ENCODE measurements at places on chromosomes 1 and 21.

DNA sequence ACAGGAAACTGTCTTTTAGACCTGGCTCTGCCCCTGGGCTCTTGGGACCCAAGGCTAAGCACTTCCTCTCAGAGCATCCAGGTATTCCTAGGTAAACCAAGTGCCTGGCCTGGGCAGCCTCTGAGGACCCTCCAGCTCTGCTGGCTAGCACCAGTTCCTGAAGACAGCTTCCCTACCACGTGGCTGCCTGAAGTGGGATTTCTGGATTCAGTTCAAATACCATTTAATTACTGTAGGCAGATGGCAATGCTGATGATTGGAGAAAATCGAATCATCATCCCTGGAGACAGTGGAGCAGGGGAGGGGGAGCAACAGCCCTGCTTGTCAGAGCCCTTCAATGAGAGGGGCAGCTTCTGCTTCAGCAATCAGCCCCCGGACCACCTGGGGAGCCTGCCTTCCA is 11.9 kb downstream of the KIF21B start:
- DNase-seq = no peak

- no peak for DNase-seq
Observed at GRCh38 chr1:245153552-245154428, 995 bp upstream of the KIF26B start.

GRCh38 chr1:232390590-232390989 is 239.3 kb downstream of the SIPA1L2 start:
- DNase-seq = no peak

DNA sequence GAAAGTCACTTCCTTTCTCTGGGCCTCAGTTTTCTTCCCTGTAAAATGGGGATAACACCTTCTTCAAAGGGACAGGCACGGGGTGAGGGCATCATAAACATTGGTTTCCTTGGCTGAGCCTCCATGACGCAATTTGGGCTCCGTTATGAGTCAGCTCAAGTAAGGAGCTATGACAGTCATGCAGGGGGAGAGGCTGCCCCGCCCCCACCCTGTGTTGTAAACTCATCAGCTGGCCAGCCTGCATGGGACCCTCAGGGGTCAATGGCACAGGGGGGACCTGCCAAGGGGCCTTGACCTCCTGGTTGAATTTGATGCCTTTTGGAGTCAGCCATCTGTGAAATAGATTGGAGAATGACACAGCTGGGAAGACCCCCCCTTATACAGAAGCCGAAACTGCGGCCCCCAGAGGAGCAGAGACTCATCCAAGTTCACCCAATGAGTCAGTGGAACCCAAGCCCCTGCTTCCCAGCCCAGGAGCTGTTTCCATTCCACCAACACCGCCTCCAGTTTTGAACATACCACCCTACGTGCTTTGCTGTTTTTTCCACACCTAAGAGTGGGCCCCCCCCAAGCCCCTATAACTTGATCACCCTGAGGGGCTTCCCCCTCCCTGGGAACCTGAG is 36.8 kb upstream of the RUNX3 start:
- DNase-seq = peak; percentile 75

GRCh38 chr21:43311301-43311817 is 115.6 kb downstream of the SIK1 start:
- DNase-seq = no peak

DNA sequence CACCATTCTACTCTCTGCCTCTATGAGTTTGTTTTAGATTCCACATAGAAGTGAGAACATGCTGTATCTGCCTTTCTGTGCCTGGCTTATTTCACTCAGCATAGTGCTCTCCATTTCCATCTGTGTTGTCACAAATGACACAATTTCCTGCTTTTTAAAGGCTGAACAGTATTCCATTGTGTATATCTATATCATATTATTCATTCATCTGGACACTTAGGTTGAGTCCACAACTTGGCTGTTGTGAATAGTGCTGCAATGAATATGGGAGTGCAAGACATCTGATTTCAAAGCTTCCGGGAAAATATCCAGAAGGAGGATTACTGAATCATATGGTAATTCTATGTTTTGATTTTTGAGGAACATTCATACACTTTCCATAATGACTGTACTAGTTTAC is 20.1 kb upstream of the DONSON start:
- DNase-seq = no peak

DNA sequence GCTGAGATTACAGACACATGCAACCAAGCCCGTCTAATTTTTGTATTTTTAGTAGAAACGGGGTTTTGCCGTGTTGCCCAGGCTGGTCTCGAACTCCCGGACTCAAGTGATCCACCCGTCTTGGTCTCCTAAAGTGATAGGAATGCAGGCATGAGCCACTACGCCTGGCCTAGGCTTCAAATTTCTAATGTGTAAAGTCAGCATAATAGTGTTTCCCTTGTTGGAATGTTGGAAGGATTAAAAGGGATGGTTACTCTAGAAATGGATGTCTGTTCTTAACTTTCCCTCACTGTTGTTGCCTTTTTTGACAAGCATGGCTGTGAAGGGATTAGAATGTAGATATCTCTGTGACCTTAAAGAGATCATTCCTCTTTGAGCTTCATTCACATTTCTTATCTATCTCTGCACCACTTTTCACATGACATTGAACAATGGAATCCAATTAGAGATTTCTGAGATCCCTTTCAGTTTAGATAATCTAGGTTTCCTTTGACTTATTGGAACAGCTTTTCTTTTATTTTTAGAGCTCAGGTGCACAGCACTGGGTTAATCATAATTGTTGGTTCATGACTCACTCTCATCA is 33.7 kb downstream of the NFASC start:
- DNase-seq = no peak

DNA sequence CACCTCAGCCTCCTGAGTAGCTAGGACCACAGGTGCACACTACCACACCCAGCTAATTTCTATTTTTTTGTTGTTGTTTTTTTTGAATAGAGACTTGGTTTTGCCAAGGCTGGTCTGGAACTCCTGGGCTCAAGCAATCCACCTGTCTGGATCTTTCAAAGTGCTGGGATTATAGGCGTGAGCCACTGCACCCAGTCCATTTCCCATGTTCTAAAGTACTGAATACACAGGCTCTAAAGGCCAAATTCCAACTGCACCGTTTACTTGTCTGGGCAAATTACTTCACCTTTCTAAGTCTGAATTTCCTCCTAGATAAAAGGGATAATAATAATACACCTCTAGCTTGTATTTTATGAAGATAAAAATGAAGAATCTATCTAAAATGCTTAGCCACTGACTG is 39.6 kb downstream of the FRRS1 start:
- no peak for DNase-seq

DNA sequence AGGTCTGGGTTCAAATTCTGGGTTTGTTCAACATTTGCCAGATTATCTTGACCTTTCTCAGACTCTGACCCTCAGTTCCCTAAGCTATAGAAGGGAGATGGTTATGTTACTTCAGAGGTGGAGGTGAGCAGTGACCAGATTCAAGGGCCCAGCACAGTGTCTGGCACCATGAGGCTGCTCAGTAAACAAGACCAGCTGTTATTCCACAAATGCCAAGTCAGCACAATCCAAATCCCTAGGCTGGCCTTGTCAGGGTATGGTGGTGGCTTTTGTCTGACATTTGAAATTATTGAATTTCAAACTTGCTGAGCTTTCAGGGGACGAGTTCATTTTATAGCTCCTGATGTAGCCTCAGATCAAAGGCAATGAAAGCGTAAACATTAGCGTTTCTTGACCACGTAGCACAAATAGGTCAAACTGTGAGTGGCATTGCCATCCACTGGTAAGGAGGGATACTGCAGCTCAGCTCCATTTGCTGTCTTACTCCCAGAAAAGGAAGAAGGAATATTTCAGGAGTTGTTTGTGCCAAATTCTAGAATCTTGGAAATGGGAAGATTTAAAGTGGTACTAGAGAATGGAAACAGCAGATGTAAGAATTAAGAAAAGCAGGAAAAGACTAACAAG is 94.3 kb upstream of the EDN2 start:
- DNase-seq = no peak

- no peak for DNase-seq
Observed at GRCh38 chr1:157199421-157199755, 61.2 kb upstream of the ETV3 start.

- DNase-seq = no peak
Observed at GRCh38 chr21:43352154-43352537, 74.8 kb downstream of the SIK1 start.

GRCh38 chr21:40936771-40937261 is 89.9 kb upstream of the DSCAM start:
- DNase-seq = no peak

DNA sequence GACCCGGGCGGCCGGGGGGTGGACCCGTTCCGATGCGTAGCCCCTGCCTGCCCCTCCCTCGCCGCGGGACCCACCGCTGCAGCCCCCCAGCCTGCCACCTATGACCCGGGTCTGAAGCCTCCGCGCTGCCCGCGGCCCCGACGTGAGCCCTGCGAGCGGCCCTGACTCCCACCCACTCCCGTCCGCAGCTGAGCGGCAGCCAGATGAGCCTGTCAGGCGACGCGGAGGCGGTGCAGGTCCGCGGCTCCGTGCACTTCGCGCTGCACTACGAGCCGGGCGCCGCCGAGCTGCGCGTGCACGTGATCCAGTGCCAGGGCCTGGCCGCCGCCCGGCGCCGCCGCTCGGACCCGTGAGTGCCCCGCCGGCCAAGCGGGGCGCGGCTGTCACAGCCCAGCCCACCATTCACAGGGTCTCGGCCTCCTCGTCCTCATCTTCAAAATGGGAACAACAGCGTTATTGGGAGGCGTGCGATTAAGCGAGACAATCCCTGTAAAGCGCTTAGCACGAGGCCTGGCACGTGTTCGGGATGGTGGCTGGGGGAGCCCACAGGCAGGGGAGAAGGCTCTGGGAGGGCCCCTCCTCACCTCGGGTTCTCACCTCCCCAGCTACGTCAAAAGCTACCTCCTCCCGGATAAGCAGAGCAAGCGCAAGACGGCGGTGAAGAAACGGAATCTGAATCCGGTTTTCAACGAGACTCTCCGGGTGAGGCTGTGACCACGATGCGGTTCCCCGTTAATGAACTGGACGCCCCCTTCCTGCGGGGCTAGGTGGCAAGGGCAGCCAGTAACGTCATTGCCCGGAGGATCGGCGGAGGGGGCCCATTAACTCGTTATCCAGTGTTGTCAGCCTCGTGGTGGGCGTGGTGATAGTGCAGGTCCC is 8.2 kb downstream of the SYTL1 start:
- DNase-seq = no peak

DNA sequence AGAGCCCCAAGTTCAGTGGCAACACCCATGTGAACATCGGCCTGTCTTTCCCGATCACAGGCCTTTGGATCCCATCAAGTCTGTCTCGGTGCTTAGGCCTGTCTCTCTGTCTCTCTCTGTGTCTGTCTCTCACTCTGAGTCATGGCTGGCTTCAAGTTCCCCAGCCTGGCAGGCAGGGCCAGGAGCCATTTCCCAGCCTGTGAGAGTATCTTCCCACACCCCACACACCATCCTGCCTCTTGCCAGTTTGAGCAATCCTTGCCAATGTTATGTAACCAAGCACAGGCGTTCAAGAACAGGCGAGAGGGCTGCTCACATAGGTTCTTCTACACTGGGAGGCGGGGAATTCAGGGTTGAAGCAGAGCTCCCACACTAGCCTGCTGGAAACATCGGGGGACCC is 70.0 kb upstream of the TMEM51 start:
- DNase-seq = no peak

GRCh38 chr1:247445526-247446356 is 12.2 kb downstream of the OR2B11 start:
- peak; percentile 53 for DNase-seq

GRCh38 chr1:47479664-47480063 is 41.8 kb downstream of the FOXD2 start:
- DNase-seq = no peak

DNA sequence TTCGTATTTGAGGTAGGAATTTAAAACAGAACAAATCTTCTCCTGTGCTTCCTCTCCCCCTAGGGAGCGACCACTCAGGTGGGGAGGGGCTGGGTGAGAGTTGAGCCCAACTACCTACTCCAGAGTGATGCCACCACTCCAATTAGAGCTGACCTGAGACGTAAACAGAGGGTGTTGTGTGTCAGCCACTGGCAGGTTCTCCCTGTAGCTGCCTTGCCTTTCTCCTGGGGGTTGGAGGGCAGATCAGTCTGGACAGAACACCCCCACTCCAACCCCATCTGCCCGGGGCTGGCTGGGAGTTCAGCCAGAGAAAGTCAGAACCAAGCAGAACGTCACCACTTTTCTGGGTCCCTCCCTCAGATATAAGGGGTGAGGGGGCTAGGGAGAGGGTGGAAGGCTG is 2.0 kb downstream of the HPDL start:
- DNase-seq = no peak

GRCh38 chr1:147611021-147611426 is 59.3 kb downstream of the ACP6 start:
- DNase-seq = no peak

DNA sequence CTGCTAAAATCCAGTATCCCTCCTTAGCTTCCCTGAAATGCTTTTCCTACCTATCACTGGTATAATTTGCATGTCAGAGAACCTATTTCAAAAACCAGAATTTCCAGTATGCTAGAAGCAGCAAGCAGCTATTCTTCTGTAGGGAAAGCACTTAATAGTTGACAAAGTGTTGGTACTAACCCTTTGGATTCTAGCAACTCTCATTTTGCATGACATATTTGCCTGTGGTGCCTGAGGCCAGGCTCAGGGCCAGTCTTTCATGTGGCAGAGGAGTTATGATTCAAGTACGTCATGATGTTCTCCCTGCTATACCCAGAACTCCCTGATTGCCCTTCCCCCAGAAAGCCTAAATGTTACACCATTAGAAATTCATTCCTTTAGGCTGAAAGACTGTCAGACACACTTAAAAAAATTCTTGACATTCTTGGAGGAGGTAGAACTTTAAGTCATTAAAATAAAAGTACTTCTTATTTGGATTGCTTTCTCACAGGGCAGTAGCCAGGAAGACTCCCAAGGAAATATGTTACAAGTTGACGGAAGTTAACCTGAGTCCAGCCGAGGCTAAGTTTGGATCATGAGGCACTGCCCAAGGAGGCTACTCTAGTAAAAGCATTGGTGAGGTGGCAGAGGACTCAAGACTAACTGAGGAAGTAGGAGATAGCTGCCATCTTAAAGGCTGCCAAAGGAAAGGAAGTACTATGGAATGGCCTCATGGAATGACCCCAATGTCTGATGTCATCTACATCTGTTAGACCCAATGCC is 298.4 kb upstream of the SPAG17 start:
- DNase-seq = no peak

- no peak for DNase-seq
Observed at GRCh38 chr1:234870020-234870981, 258.3 kb downstream of the TOMM20 start.

DNA sequence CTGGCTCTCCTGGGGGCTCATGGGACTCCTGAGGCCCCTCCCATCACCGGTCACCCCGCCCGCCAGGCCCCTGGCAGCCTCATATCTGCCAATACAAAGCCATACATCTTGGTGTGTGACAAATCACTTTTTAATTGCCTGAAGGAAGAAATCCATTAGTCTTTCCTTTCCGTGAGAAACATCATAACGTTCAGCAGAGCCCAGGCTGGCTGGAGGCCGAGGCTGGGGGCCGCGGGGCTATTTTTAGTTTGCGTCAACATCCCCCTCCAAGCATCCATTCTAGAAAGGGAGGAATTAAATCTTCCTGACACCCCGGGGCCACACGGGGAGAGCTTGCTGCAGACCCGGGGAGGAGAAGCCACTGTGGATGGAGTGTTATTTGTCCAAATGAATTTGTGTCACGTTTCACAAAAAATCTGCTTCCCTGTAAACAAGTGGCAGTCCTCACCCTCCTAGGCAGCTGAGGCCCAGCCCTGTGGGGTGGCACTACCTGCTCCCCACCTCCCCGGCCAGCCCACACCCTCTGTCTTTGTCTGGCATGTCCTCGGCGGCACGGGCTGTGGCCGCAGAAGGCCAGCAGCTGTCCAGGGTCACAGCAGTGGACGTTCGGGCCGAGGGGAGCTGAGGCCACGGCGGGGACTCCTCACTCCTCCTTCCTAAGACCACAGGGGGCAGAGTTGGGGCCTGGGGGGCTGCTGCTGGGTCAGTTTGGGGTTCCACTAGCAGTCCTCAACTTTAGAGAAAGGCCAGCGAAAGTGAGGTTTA is 236.9 kb upstream of the VAMP3 start:
- DNase-seq = no peak

All from CD4-positive, alpha-beta T cell treated with Interferon gamma for 1 hour (primary cell).